ENCODE measurements at places on chromosomes 5 and 9.

- no peak for DNase-seq
Observed at GRCh38 chr5:11329679-11330078, 568.6 kb upstream of the DAP start.

GRCh38 chr5:121691478-121691877 lies 160.2 kb upstream of the FTMT start:
- DNase-seq, result peak; percentile 96

DNA sequence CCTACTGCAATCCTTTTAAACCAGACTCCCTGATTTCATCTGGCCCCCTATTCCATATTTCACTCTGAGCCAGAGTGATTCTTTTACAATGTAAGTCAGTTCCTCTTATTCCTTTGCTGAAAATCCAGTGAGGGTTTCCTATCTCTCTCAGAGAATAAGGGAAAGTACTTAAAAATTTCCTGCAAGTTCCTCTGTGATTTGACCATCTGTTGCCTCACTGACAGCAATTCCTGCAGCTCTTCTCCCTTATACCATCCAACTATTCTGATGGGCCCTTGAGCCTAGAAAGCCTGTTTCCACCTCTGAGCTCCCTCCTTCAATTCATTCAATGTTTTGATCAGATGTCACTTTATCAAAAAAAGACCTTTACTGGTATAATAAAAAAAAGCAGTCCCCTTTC lies 317.1 kb upstream of the CCNH start:
- DNase-seq, result no peak

DNA sequence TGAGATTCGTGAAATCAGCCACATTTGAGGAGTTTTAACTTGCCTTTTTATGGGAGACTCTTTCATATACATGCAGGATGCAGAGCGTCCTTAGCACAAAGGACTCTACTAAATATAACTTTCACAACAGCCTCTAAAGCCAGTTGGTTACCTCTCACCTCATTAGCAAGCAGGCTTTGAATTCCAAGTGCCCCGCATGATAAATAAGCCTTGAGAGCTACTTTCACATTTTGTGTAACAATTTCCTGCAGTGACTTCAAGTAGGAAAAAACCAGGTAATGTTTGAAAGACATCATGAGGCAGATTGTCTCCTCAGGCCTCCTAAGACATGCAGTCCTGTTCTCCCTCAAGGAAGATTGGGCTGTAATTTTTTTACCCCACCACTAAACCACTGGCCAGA lies 50.5 kb downstream of the RALGPS1 start:
- DNase-seq, result no peak

DNA sequence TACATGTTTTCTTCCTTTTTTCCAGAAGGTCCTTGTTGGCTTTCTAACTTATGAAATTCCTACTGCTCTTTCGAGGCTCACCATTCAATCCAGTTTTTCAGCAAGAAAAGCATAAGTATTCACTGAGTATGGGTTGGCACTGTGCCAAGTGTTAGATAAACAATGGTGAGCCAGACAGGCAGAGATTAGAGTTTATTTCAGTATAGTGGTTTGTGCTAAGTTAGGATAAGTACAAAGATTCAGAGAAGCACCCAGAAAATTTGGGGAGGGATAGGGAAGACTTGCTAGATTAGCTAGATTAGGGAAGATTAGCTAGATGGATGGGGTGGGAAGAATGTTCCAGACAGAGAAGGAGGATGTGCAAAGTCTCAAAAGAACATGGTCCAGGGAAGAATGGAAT lies 122.9 kb downstream of the OXCT1 start:
- DNase-seq, result peak; percentile 84

Data from amniotic epithelial cell (primary cell).